Pericardium fibroblast (primary cell): ENCODE measurements at places on chromosomes 1 and 21. TPM values are rescaled to one million over a fixed set of nuclear protein-coding genes. Genes with fewer than 3 reads are reported as not detected.

The OR10J1 gene
- not detected in 2 replicates for total RNA-seq

The RGS13 gene
- total RNA-seq = not detected in 2 replicates

The PITHD1 gene
- 26.7 and 29.5 TPM in 2 replicates for total RNA-seq

The SHE gene
- total RNA-seq = 0.12 and 0.43 TPM in 2 replicates

The VWA1 gene
- 12.3 and 18.0 TPM in 2 replicates for total RNA-seq

The NPHS2 gene
- not detected in 2 replicates for total RNA-seq

The TFF2 gene
- total RNA-seq = not detected in 2 replicates
